ENCODE measurements at places on chromosomes 5 and 9. TPM values are rescaled to one million over a fixed set of nuclear protein-coding genes. Genes with fewer than 3 reads are reported as not detected.

Gene SLC4A9
- not detected for polyA plus RNA-seq

Gene FOXI1
- polyA plus RNA-seq: not detected

Gene EGR1
- polyA plus RNA-seq: 180 TPM

Gene FYB1
- polyA plus RNA-seq: not detected

Gene SLC28A3
- 1.1 TPM for polyA plus RNA-seq

Gene MSMP
- not detected for polyA plus RNA-seq

Gene PCDHA7
- polyA plus RNA-seq: 0.16 TPM

Data from IMR-90 (cell line).